GM19239 (cell line): ENCODE measurements at places on chromosomes 12 and 14.

DNA sequence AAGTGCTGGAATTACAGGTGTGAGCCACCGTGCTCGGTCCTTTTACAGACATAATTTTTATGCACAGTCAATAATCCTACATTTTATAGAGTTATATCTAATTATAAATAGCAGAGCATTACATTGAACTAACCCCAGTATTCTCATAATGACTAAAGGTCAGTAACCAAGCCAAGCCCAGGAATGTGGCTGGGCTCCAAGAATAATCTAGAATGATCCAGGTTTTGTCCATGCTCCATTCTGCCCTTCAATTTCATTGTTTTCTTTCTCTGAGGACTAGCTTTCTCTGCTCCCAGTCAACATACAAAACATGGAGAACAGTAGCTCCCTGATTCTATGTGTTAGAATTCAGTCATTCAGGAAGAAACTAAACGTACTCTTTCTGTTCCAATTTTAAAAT, 92.1 kb upstream of the KRR1 start:
- DNase-seq, result no peak

DNA sequence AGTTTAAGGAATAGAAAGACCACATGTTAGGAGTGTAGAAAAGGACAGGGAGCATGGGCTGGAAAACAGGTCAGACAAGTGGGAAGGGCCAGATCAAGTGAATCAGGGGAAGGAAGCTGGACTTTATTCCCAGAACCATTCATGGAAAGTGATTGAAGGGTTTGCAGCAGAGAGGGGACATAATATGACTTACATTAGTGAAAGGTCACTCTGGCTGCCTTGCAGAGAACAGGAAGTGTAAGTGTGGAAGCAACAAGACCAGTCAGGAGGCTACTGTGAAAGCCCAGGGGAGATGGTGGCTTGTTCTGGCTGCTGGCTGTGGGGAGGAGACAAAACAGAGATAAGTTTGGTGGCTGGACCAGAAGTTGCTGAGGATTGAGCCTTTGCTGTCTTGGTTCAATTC, 69.1 kb downstream of the VCPKMT start:
- DNase-seq, result peak; percentile 80

DNA sequence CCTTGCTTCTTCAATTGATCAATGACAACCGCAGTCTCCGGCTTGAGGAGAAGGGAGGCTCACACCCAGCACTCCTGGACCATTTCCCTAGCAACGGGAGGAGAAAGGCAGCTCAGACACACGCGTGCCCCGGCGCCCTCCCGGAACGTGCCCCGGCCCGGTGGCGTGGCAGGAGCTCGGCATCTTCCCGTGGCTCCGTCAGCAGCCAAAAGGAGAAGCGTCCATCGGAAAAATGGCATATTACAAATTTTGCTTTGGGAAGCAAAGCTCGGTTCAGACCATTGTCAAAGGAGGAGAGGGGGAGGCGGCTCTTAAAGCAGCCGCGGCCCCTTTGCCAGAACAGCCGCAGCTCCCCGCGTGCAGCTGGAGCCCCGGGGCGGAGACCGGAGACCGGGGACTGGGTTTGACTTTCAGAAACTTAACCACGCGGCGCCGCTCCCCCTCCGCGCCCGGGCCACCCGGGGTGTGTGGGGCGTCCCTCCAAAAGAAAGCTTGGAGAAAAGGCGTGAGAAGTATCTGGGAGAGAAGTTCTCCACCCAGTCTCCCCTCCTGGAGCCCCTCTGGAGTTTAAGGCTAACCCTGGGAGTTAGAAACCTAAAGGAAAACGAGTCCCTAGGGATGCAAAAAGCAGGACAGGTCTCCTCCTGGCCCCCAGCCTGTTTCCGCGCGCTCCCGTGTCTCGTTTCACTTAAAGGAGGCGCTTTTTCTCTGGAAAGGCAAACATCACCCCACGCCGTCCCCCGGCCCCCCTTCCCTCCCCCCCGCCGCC, 545 bp downstream of the PPFIA2 start:
- DNase-seq, result no peak

DNA sequence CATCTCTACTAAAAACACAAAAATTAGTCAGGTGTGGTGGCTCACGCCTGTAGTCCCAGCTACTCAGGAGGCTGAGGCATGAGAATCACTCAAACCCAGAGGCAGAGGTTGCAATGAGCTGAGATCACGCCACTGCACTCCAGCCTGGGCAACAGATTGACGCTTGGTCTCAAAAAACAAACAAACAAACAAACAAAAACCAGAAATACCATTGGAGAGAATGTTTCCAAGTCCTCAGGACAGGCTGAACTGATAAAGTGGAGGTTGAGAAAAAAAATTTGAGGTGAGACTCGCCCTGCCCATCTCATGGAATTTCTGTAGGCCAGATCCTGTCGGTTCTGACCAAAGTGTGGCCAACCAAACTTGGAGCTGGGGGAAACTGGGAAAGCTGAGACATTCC, 30.6 kb upstream of the NFYB start:
- no peak for DNase-seq

- DNase-seq, result no peak
Observed at GRCh38 chr12:21384261-21384660, 11.6 kb downstream of the IAPP start.

DNA sequence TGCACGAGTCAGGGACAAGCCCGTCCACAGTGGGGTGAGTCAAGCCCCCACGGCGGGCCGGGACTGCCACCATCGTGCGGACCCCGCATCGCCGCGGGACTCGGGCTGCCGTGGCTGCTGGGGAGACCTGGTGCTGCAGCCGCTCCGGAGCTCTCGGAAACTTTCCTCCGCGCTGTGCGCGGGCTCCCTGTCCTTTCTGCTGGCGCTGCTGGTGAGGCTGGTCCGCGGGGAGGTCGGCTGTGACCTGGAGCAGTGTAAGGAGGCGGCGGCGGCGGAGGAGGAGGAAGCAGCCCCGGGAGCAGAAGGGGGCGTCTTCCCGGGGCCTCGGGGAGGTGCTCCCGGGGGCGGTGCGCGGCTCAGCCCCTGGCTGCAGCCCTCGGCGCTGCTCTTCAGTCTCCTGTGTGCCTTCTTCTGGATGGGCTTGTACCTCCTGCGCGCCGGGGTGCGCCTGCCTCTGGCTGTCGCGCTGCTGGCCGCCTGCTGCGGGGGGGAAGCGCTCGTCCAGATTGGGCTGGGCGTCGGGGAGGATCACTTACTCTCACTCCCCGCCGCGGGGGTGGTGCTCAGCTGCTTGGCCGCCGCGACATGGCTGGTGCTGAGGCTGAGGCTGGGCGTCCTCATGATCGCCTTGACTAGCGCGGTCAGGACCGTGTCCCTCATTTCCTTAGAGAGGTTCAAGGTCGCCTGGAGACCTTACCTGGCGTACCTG, 1.1 kb downstream of the PDE3A start:
- no peak for DNase-seq

DNA sequence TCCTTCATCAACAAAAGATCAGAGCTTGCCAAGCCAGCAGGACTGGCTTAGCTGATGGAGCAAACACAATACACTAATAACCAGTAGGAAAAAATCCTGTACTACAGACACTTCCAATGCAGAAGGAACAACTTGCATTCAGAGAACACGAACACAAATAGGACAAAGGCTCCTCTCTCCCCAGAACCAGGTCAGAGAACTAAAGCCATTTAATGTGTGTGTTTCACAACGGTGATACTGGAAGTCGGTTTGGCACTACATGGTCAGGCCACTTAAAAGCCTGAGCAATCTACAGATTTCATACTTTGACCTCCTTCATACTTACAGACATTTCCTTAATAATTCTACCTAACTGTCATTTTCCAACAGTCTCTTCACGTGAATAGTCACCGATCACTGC, 6.3 kb downstream of the CS start:
- DNase-seq, result no peak
